ENCODE measurements at places on chromosomes 16 and 17.

- DNase-seq: no peak
These were observed 16.4 kb downstream of the RAD51D start for GRCh38 chr17:35103271-35103670.

GRCh38 chr16:8910811-8911210 lies 28.7 kb downstream of the LITAFD start:
- no peak for DNase-seq

DNA sequence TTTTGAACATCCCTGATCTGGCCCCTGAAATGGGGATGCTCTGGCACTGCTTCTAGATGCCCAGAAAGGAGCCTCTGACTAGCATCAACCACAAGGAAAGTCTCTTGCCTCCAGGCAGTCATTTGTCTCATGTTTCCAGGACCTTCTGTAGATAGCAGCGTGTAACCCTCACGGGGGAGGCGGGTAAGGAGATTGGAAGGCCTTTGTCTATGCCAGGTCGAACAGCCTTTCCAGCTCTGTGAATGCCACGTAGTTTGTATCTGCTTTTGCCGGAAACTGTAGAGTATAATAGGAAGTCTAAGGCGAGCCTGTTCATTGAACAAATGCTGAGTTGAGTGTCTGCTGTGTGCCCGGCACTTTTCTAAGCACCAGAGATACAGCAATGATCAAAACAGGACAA lies 43.9 kb upstream of the AQP8 start:
- no peak for DNase-seq

- DNase-seq: no peak
These were observed 28.2 kb upstream of the CACNG1 start for GRCh38 chr17:67016039-67016762.

DNA sequence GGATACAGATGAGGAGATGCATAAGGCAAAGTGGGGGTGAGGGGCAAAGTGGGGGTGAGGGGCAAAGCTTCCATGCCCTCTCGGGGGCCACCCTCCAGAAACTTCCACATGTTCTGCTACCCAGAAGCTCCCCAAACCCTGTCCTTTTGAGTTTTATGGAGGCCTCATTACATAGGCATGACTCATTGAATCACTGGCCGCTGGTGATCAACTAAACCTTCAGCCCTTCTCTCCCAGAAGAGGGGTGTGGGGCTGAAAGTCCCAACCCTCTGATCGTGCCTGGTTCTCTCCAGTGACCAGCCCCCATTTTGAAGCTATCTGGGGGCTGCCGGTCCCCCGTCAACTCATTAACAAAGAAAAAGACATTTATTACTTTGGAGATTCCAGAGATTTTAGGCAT lies 27.5 kb downstream of the ITGAE start:
- no peak for DNase-seq

GRCh38 chr17:19986941-19987861 lies 9.6 kb upstream of the AKAP10 start:
- DNase-seq: no peak

DNA sequence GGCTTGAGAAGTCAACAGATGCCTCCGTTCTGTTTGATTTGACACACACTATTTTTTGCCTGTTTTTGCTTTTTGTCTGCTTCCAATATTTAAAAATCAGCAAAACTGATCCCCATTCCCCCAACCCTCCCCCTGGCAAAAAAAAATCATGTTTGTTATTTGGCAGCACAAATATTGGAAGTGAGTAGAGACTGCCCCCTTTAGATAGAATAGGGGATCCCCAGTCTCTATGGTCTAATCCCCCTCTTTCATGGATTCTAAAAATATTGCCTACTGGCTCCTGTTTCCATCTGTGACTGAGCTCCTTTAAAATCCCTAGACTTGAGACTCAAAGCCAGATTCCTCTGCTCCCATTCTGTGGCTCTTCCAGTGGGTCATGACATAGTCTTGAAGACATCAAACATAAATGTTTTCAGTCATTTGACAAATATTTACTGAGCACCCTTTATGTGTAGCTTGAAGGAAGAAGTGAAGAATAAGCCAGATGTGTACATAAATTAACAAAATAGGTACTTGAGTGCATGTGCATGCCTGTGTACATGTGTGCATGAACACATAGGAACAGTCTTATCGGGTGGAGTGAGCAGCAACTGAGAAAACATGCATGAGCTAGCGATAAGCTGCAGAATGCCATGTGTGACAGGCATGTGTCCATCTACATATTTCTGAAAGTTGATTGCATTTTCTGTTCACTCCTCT lies 101.2 kb downstream of the SALL1 start:
- no peak for DNase-seq

DNA sequence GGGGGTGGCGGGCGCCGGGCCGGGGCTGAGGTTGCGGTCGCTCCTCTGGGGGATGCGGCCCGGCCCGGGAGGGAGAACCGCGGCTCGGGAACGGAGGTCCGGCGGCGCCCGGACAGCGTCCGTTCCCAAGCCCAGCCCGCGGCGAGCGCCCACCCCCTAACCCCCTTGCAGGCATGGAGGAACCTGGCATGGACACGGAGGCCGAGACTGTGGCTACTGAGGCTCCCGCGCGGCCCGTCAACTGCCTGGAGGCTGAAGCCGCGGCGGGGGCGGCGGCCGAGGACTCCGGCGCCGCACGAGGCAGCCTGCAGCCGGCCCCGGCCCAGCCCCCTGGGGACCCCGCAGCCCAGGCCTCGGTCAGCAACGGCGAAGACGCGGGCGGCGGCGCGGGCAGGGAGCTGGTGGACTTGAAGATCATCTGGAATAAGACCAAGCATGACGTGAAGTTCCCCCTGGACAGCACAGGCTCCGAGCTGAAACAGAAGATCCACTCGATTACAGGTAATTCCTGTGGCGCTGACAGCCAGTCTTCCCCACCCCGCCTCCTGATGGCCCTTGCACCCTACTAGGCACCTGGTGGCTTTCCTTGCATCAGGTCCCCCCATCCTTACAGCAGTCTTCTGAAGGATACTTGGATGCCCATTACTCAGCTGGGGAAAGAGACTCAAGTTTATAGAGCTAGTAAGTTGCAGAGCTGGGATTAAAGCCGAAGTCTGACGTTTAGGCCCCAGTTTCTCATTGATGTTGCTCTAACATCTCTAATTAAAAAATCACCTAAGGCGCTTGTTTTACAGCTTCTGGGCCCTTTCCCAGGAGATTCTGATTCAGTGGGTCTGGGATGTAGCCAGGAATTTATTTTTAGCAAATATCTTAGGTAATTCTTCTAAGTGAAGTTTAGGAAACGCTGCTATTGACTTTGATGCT lies 514 bp downstream of the UBFD1 start:
- DNase-seq: no peak

- DNase-seq: no peak
These were observed 94.2 kb upstream of the CREBBP start for GRCh38 chr16:3974751-3975150.

DNA sequence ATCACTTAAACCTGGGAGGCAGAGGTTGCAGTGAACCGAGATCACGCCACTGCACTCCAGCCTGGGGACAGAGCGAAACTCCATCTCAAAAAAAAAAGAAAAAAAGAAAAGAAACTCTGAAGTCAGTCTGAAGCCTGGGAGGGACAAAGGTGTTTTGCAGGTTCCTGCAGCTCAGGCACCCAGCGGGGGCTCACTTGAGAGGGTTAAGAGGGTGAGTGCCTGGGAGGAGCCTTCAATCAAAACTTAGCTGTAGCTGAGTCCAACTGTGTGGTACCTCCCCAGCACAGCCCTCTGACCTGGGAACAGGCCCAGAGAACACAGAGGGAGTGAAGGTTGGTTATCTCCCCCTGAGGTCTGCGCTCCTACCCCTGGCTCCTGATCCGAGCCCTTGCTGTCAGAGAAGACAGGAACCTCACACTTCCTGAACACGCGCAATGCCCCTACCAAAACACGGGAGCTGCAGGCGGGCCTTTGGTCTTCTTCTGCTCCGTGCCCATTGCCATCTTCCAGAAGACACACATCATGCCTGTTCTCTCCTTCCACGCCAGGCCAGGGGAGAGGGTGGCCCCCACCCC lies 20.4 kb upstream of the ZC3H18 start:
- no peak for DNase-seq

DNA sequence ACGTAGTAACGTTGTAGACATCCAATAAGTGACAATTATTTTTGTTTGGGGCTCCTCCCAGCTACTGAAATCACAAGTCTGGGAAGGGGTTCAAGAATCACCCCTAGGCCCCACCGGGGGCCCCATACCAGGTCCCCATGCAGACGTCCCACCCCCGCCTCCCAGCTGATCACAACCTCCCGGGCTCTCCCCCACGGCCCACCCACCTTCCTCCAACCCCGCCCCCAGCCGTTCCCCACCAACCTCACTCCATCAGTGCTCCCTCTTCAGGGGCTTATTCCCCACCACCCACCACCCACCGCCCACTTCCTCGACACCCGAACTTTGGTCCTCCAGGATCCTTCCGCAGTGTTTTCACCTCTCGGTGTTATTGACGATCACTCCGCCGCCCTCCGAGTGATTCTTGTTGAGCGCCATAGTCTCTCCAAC lies 240 bp downstream of the WBP2 start:
- no peak for DNase-seq

DNA sequence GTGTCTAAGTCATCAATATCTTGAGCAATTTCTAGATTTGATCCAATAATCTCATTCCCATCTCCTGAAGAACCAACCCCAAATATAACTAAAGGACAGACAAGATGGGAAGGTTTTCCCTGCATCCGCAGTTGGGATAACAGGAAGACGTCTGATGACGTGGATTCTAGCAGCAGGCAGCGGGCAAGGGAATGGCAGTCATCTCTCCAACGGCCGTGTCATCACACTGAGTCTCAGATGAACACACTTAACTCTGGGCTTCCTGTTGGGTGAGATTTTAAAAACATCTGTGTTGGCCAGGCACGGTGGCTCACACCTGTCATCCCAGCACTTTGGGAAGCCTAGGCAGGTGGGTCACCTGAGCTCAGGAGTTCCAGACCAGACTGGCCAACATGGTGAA lies 20.9 kb upstream of the TIMP2 start:
- DNase-seq: no peak

- DNase-seq: no peak
These were observed 304.2 kb upstream of the IRX3 start for GRCh38 chr16:54590836-54591235.

GRCh38 chr17:45050481-45051059 lies 862 bp downstream of the DCAKD start:
- no peak for DNase-seq

- DNase-seq: no peak
These were observed 69.6 kb upstream of the ZNF750 start for GRCh38 chr17:82909322-82909904.

GRCh38 chr16:47377154-47377553 lies 83.7 kb downstream of the ITFG1 start:
- DNase-seq: no peak

DNA sequence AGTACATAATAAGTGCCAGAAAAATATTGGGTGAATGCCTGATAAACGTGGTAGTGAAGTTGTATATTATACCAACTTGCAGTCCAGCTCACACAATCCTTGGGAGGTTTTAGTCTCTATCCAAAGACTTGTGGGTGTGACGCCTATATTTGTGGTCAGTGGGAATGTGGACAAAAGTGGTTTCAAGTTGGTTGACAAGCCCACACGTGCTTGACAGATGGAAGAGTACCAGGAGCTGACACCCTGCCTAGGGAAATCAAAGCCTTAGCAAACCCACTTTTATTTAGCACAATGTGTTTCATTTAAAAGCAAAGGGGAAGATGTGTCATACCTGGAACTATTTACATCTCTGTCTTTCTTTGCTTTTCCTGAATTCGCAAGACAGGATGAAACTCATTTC lies 79.0 kb downstream of the CA10 start:
- DNase-seq: no peak

DNA sequence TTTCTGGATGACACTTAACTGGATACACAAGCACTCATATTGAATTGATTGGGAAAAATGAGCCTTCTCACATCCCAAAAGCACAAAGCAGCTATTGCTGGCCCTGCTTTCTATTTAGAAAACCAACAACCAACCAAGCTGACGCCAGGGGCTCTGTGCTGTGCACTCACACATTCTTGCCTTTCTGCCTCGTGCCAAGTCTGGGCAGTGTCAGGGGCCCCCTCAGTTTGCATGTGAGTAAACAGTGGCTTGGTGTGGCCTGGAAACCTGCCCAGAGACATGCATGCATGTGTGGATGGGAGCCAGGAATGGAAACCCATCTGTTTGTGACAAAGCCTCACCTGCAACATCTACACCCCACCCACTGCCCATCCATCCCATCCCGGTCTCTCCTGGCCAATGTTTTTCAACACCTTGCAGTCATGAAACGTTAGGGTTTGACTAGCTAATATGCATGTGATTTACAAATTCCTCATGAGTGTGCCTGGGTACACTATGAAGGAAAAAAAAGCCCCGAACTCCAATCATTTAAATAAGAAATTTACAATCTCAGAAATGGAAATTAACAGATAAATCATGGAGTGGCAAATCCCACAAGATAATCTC lies 20.4 kb downstream of the MIEF2 start:
- no peak for DNase-seq

DNA sequence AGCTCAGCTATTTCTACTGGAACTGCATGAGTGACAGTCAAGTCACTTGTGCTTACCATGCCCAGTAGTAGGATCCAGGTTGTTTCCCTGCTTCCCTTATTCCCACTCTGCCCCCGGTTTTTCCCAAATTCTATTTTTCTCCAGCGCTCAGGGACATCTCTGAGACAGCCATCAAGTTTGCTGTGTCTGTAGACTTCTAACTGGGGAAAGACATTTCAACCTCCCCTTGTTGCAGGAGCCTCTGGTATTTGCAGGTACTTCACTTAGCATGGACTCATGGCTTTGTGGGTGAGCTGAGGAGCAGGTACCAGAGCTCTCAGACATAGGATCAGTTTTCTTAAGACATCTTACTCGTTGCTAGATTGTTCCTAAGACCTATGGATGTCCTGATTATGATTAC lies 801.6 kb upstream of the RBFOX1 start:
- DNase-seq: no peak

DNA sequence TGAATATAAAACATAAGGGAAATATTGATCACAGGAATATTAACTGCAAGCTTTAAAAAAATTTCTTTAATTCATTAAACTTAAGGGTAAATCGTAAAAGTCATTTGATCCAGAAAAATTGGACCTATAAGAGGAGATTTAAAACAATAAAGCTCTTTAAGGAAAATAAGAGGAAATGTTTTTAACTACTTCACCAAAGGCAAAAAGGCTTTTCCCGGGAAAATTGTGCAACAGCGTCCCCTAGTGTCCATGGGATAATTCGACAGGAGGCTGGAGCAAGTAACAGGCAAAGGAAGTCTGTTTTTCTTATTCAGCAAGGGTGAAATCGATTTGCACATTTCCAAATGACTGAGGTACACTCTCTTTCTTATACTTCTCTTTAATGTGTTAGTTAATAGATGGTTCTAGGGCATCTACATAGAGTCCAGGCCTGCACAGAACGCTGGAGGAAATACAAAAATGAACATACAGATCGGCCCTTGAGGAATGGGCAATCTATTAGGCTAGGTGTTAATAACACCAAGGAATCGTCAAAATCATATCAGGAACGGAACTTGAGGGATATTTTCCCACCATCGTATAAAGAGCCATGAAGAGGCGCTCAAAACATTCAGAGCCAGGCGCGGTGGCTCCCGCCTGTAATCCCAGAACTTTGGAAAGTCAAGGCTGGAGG lies 61.4 kb downstream of the ZNF18 start:
- DNase-seq: no peak
